ENCODE measurements at places on chromosomes 7 and 10. TPM values are rescaled to one million over a fixed set of nuclear protein-coding genes. Genes with fewer than 3 reads are reported as not detected.

GRCh38 chr7:50497068-50497642 is 47.0 kb upstream of the FIGNL1 start:
- H3K27ac ChIP-seq, result no peak overlapping the region
- H3K36me3 ChIP-seq, result no peaks in the 10 kb centered on the region
- H3K4me1 ChIP-seq, result no peaks in the 10 kb centered on the region
- DNase-seq, result no peak
- H3K27me3 ChIP-seq, result peaks cover 27% of the 10 kb centered on the region
- no peak overlapping the region for H3K4me3 ChIP-seq

DNA sequence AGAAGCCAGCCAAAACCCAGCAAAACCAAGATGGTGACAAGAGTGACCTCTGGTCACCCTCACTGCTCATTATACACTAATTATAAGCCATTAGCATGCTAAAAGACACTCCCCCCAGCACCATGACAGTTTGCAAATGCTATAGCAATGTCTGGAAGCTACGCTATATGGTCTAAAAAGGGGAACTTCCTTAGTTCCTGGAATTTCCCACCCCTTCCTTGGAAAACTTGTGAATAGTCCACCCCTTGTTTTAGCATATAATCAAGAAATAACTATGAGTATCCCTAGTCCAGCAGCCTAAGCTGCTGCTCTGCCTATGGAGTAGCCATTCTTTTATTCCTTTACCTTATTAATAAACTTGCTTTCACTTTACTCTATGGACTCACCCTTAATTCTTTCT is 16.0 kb downstream of the CASP7 start:
- no peaks in the 10 kb centered on the region for H3K27me3 ChIP-seq
- H3K36me3 ChIP-seq, result peaks cover 46% of the 10 kb centered on the region
- H3K4me1 ChIP-seq, result no peaks in the 10 kb centered on the region

Gene OPN1SW
- polyA plus RNA-seq, result not detected

DNA sequence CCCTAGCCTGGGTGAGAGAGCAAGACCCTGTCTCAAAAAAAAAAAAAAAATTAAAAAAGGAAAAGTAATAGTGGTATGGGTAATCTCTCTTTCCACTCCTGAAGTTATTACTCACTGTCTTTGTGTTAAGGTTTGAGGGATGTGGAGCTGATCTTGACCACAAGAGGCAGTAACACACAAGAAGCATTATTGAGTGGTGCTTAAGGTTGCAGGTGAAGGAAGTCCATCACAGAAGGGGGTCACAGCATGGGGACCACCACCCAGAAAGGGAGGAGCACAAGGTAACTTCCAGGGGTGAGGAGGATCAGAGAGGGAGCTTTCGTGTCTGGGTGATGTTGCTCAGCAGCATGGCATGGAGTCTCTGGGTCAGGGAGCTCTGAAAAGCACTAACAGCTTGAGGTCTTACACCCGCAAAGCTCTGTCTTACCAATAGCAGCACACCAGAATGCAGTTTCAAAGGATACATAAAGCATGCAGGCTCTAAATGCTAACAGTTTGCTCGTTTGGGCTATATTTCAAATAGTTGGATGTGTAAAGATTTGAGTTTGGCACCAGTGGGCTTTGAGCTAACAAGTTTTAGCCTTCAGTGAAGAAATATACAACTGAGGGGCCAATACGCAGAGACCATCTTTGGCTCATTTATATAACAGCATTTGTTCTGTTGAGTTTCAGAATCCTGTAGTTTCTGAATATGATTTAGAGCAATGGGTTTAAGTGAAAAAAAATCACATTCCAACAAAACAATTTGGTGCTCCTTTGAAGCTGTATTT is 100.4 kb upstream of the DNAJC1 start:
- H3K27ac ChIP-seq, result no peak overlapping the region
- H3K27me3 ChIP-seq, result no peaks in the 10 kb centered on the region
- H3K36me3 ChIP-seq, result no peaks in the 10 kb centered on the region
- no peaks in the 10 kb centered on the region for H3K4me1 ChIP-seq

DNA sequence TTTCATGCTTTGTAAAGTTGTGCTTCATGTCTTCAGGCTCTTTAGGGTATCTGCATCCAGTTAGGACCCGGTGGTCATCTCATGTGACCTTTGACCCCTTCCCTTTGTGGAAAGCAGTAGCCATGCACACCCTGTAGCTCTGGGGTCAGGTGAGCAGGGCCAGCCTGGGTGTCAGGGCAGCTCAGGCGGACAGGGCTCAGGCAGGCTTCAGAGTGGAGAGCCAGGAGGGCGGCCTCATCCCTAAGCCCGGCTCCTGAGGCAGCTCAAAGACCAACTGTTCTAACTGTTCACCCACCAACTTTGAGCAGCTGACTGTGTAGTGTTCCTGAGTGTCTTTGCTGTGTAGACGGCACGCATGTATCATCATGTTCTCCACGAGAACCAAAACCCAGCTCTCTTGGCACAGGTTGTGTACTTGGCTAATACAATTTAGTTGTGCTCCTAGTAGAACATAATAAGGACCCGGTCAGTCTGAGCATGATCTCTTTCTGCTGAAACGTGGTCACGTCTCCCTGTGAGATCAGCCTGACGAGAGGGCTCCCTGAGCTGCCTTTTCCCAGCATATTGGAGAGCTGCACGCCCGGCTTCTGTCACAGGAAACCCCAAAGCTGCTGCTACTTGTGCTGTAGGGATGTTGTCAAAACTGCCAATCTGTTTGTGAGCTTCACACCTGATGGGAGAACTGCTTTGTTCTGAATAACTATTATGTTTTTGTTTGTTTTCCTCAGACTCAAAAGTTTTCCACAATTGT is 30.0 kb downstream of the EEPD1 start:
- H3K4me3 ChIP-seq, result no peak overlapping the region
- H3K4me1 ChIP-seq, result no peaks in the 10 kb centered on the region
- H3K36me3 ChIP-seq, result no peaks in the 10 kb centered on the region
- peaks cover 11% of the 10 kb centered on the region for H3K27me3 ChIP-seq

Gene PLAU
- not detected for polyA plus RNA-seq

DNA sequence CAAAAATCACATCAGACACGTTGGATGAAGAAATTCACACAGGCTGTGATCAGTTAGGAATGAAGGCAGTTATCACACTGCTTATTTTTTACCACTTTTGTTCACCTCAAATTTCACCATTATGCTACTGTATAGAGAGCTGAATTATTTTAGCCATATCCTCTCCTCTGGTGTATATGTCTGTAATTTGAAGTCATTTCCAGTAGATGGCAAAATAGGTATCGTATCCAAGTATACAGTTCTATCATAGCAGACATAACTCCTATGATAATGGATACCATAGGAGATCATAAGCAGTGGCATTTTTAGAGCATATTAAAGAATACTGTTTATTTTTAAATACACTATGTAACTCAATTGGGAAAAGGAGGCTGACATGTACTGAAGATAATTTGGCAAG is 909.7 kb downstream of the DNAJB9 start:
- H3K4me1 ChIP-seq, result no peaks in the 10 kb centered on the region
- H3K4me3 ChIP-seq, result no peak overlapping the region
- no peak for DNase-seq
- no peak overlapping the region for H3K27ac ChIP-seq
- H3K27me3 ChIP-seq, result no peaks in the 10 kb centered on the region

DNA sequence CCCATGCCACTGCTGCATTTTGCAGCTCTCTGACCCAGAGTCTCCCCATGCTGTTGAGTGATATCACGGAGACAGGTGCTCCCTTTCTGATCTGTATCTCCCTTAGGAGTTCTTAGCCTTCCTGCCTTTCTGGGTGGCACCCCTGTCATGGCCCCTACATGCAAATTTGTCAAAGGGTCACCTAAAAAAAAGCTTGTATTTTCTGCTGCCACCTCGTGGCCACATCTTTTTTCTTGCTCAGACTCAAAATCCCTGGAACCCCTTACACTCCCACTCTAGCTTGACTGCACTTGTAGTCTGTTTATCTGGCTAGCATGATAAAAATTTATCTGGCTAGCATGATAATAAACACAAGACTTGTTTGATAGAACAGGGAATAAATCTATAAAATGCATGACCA is 809.1 kb downstream of the SORCS1 start:
- no peak overlapping the region for H3K4me3 ChIP-seq
- no peak for DNase-seq
- H3K27me3 ChIP-seq, result no peaks in the 10 kb centered on the region
- H3K27ac ChIP-seq, result no peak overlapping the region

Gene SPDYE1
- polyA plus RNA-seq, result 0.16 TPM

GRCh38 chr7:138023618-138024342 is 21.9 kb upstream of the CREB3L2 start:
- peaks cover 6% of the 10 kb centered on the region for H3K36me3 ChIP-seq
- DNase-seq, result peak; percentile 30
- H3K27me3 ChIP-seq, result no peaks in the 10 kb centered on the region
- peak overlapping the region; percentile 21 for H3K4me3 ChIP-seq
- peaks cover 55% of the 10 kb centered on the region for H3K4me1 ChIP-seq
- H3K27ac ChIP-seq, result peak overlapping the region; percentile 21

DNA sequence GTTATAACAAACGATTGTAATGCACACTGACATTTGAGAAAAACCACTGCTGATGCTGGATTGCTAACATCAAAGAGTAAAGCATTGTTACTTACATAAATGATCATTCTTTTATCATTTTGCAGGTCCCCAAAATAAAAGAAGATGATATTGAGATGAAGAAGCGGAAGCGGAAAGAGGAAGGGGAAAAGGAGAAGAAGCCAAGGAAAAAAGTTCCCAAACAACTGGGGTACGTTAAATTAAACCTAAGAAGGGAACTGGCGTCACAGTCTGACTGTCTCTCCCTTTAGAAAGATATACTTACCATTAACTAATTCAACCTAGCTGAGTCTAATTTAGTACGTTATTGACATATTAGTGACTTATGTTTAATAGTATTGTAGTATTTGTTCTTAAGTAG is 28.1 kb downstream of the UBN2 start:
- no peaks in the 10 kb centered on the region for H3K27me3 ChIP-seq
- H3K4me3 ChIP-seq, result no peak overlapping the region
- no peak overlapping the region for H3K27ac ChIP-seq
- no peaks in the 10 kb centered on the region for H3K4me1 ChIP-seq
- peaks cover 14% of the 10 kb centered on the region for H3K36me3 ChIP-seq

DNA sequence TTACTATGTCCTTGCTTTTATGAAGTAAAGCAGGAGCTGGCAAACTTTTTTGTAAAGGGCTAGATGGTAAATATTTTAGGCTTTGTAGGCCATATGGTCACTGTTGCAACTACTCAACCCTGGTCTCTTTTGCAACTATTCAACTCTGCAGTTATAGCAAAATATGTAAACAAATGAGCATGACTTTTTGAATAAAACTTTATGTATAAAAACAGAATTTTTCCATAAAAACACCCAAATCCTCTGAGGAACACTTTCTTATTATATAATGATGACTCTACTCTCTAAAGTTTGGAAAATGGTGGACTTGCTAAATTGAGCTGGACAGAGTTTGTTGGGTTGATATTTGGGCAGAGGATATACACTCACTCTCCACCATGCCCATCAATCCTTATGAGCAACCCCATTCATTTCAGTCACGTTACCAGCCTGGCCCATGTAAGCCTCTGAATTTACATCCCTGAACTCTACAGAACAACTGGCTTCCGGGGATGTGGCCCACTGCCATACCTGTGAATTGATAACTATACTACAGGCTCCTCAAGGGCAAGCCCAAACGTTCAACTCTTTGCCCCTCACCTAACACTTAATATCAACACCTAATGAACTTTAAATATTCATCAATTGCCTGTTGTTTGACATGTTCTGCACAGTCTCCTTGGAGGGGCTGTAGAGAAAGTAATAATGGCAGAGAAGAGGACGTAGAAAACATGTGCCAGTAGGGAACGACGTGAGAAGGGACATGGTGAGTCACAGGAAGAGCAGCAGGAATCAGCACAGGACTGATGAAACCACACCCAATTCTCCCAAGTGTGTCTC is 37.6 kb downstream of the SGMS1 start:
- H3K4me3 ChIP-seq, result no peak overlapping the region
- H3K27me3 ChIP-seq, result no peaks in the 10 kb centered on the region
- no peak for DNase-seq
- H3K4me1 ChIP-seq, result peaks cover 45% of the 10 kb centered on the region

- no peak for DNase-seq
- no peaks in the 10 kb centered on the region for H3K36me3 ChIP-seq
- H3K4me3 ChIP-seq, result no peak overlapping the region
- no peak overlapping the region for H3K27ac ChIP-seq
Observed at GRCh38 chr10:57955076-57955475, 312.6 kb downstream of the IPMK start.

GRCh38 chr7:45074528-45075354 is 14.0 kb downstream of the NACAD start:
- H3K27me3 ChIP-seq, result no peaks in the 10 kb centered on the region
- H3K27ac ChIP-seq, result no peak overlapping the region
- H3K4me3 ChIP-seq, result no peak overlapping the region
- H3K4me1 ChIP-seq, result peaks cover 26% of the 10 kb centered on the region
- H3K36me3 ChIP-seq, result no peaks in the 10 kb centered on the region

Gene KLLN
- 0.36 TPM for polyA plus RNA-seq

- peaks cover 2% of the 10 kb centered on the region for H3K4me1 ChIP-seq
- no peak overlapping the region for H3K27ac ChIP-seq
- no peak overlapping the region for H3K4me3 ChIP-seq
- no peak for DNase-seq
- H3K36me3 ChIP-seq, result no peaks in the 10 kb centered on the region
Observed at GRCh38 chr10:123669886-123670285, 3.7 kb downstream of the GPR26 start.

Gene CYP3A7
- polyA plus RNA-seq, result not detected

GRCh38 chr7:142535123-142535779 is 214.0 kb upstream of the PRSS1 start:
- peaks cover 13% of the 10 kb centered on the region for H3K27me3 ChIP-seq
- peak overlapping the region; percentile 70 for H3K4me3 ChIP-seq
- H3K4me1 ChIP-seq, result peaks cover 10% of the 10 kb centered on the region

GRCh38 chr10:23373156-23373555 is 28.6 kb upstream of the C10orf67 start:
- H3K27ac ChIP-seq, result no peak overlapping the region
- H3K4me3 ChIP-seq, result no peak overlapping the region
- DNase-seq, result no peak
- no peaks in the 10 kb centered on the region for H3K36me3 ChIP-seq
- peaks cover 42% of the 10 kb centered on the region for H3K4me1 ChIP-seq

Gene BICC1
- polyA plus RNA-seq, result not detected

Gene FKBP14
- 2.2 TPM for polyA plus RNA-seq

DNA sequence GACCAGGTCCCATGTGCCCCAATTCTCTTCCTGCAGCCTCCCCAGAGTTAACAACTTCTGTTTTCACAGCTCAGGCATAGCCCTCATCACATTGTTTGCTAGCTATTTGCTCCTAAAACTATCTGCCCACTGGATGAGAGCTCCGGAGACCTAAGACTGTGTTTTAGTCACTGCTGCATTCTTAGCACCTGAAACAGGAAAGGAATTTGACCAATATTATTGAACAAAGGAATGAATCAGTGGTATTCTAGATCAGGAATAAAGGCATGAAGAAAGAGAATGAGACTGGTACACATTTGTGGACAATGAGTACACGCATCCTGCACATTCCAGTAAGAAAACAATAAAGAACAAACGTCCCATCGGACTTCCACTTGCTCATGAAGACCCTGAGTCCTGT is 54.8 kb downstream of the PPP1R17 start:
- no peak overlapping the region for H3K4me3 ChIP-seq
- DNase-seq, result no peak
- H3K4me1 ChIP-seq, result no peaks in the 10 kb centered on the region
- peaks cover 9% of the 10 kb centered on the region for H3K27me3 ChIP-seq
- no peaks in the 10 kb centered on the region for H3K36me3 ChIP-seq
- no peak overlapping the region for H3K27ac ChIP-seq
